Glutamatergic neuron (in vitro differentiated cells): ENCODE measurements at places on chromosomes 7 and 10. TPM values are rescaled to one million over a fixed set of nuclear protein-coding genes. Genes with fewer than 3 reads are reported as not detected.

CFAP43 gene
- total RNA-seq, result 0.44 TPM

CPA4 gene
- not detected for total RNA-seq

CYP2C8 gene
- 3.2 TPM for total RNA-seq

DDC gene
- 3.8 TPM for total RNA-seq

ZNF365 gene
- total RNA-seq, result 0.76 TPM

VENTX gene
- total RNA-seq, result 1.6 TPM

PLAU gene
- total RNA-seq, result 0.59 TPM

POT1 gene
- 42.9 TPM for total RNA-seq

FZD1 gene
- 4.9 TPM for total RNA-seq

MET gene
- 0.56 TPM for total RNA-seq

GALNT17 gene
- total RNA-seq, result 42.0 TPM

ANKRD30A gene
- not detected for total RNA-seq

CDH23 gene
- total RNA-seq, result 2.0 TPM
